ENCODE measurements at places on chromosomes 1 and 21. TPM values are rescaled to one million over a fixed set of nuclear protein-coding genes. Genes with fewer than 3 reads are reported as not detected.

- DNase-seq = no peak
Measured at GRCh38 chr1:160371756-160372155, 4.9 kb downstream of the NHLH1 start.

Gene CNTN2
- total RNA-seq = not detected

Gene LCE2A
- not detected for total RNA-seq

DNA sequence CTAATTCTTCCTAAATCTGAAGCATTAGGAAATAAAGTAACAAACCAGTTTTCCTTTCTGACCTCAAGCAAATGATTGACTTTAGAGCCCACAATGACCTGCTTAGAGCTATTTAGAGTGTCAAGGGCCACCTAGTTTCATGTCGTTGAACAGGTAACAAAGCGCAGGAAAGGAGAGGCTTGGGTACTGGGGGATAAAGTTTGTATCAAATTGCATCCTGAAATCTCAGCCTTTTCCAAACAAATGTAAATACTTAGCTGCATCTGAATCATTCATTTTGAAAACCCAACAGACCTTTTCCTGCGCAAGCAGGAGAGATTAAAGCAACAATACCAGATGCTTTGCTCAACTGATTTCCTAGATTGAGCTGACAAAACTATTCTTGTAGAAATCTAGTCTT, 121.2 kb downstream of the NRIP1 start:
- DNase-seq = no peak

- no peak for DNase-seq
Measured at GRCh38 chr1:183770816-183771128, 34.1 kb upstream of the RGL1 start.

GRCh38 chr1:29441916-29442668, 205.8 kb downstream of the PTPRU start:
- no peak for DNase-seq

Gene OPTC
- total RNA-seq = not detected

DNA sequence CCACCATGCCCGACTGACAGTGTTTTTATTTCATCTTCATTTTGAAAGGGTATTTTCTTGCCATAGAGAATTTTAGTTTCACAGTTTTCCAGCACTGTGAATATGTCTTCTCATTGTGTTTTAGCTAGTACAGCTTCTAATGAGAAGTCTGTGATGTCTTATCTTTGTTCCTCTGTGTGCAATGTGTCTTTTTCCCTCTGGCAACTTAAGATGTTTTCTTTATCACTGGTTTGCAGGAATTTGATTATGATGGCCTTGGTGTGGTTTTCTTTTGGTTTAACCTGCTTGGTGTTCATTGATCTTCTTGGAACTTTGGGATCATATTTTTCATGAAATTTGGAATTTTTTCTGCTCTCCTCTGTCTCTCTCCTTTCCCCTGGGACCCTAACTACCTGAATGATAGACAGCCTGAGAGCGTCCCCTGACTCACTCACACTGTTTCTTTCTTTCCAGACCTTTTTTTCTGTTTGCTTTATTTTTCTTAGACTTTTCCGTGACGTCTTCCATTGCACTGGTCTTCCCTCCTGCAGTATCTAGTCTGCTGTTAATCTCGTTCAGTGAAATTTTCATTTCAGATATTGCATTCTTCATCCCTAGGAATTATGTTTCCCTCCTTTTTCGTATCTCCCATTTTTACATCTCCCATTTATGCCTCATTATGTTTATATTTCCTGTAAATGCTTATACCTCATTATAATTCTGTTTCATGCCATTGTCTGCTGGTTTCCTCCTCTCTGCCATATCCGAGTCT, 48.5 kb downstream of the PDE9A start:
- no peak for DNase-seq

DNA sequence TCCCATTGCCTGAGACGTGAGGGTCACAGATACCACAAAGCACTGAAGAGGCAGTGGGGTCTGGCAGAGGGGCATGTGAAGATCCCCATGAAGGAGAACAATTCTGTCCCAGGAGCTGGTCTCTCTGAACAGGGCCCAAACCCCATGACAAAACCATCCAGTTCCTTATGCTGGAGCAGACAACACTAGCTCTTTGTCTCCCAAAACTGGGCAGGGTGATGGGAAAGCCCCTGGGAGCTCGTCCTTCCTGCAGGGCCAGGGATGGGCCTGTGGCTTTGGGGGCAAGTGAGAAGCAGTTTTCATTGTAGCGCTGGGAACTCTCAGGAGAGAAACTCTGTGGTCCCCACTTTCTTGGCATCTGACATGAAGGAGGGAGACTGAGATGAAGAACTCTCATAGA, 8.8 kb downstream of the ETV3L start:
- no peak for DNase-seq

DNA sequence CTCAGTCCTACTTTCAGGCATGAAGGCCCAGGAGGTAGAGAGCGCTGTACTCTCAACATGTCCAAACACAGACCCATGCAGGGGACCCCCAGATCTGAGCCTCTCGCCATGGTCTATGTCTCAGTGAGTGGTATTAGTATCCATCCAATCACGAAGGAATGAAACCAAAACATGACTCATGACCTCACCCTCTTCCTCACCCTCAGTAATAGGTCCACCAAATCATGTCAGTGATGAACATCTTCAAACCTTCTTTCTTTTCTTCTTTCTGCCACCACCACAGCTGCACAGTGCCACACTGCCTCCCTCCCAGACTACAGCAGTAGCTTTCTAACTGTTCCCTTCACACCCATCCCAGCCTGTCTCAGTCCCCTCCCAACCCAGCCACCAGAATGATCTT, 16.8 kb downstream of the C1orf116 start:
- no peak for DNase-seq

GRCh38 chr1:44500181-44501046, 95.4 kb downstream of the RNF220 start:
- DNase-seq = no peak

Gene SPATA45
- not detected for total RNA-seq

DNA sequence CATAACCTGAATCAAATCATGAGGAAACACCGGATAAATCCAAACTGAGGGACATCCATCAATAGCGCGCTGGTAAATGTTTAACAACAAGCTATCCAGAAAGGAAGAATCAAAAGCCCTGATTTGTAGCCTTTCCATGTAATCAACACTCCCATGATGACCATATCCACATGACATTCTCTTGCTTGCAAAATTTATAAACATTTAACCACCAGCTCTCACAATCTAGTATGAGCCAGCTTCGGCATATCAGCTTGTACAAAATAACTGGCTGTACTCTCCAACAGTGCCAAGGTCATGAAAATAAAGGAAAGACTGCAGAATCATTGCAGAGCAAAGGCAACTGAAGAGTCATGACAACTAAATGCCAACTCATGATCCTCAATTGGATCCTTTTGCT, 15.7 kb downstream of the HSD11B1 start:
- no peak for DNase-seq

- DNase-seq = no peak
Measured at GRCh38 chr1:110962892-110963690, 631 bp downstream of the LRIF1 start.

GRCh38 chr1:57179001-57179400, 213.2 kb upstream of the C8B start:
- DNase-seq = no peak

Gene KLHDC7A
- total RNA-seq = 1.6 TPM

Gene TAF1A
- 19.7 TPM for total RNA-seq

Gene IL19
- total RNA-seq = not detected

GRCh38 chr1:51558375-51558924, 39.4 kb upstream of the EPS15 start:
- DNase-seq = no peak

Gene NR1I3
- total RNA-seq = not detected

DNA sequence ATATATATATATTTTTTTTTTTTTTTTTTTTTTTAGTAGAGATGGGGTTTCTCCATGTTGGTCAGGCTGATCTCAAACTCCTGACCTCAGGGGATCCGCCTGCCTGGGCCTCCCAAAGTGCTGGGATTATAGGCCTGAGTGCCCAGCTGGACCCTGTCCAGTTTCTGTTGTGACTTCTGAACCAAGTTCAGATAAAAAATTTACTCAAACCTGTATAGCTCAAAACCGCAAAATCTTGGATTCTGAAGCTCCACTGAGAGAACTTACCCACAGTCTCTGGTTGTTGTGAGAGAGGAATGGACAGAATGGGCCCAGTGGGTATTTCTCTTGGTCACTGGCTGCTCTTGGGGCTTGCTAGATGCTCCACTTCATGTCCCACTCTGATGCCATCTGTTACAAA, 76.4 kb downstream of the HS2ST1 start:
- no peak for DNase-seq

Gene GBP2
- total RNA-seq = not detected

Gene C8A
- 0.77 TPM for total RNA-seq

DNA sequence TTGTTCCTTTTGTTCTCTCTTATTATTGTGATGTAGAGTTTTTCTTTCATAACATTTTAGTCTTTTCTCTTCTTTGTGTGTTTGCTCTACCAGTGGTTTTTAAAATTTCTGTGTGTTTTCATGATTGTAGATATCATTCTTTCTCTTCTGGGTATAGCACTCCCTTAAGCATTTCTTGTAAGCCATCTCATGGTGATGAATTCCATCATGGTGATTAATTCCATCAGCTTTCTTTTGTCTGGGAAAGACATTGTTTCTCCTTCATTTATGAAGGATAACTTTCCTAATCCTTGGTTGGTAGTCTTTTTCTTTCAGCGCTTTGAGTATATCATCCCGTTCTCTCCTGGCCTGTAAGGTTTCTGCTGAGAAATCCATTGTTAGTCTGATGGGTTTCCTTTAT, 22.7 kb downstream of the CD55 start:
- DNase-seq = no peak

Gene SIM2
- 0.38 TPM for total RNA-seq

DNA sequence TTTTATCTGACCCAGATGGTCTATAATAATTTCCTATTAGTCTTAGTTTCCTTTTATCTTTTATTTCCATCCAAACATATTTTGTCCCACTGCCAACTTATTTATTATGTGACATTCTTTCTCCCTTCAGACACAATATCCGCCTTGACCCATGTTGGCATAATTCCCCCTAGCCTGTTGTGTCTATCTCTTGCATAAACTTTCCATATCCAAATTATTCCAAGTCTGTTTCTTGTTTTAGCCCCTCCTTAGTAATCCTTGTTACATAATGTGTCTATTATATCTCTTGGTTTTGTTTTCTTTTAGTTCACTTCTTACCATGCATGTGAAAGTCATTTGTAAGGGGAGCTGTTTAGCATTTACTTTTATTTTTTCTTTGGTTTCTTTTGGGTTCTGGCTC, 81.6 kb upstream of the CACHD1 start:
- no peak for DNase-seq

DNA sequence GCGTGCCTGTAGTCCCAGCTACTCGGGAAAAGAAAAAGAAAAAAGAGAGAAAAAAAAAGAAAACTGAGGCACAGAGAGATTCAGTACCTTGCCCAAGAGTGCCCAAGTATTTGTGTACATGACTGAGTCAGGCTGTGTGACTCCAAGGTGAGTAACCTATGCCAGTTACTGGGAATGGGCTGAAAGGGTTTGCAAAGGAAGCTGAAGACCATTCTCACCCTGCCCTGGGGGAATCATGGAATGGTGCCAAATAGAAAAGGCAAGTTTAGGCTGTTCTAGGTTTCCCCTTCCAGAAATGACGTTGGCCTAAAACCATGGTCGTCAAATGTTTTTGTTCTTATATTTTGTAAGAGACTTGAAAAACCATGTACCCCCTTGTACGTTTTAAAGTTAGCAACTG, 37.9 kb upstream of the LRIG2 start:
- DNase-seq = no peak

DNA sequence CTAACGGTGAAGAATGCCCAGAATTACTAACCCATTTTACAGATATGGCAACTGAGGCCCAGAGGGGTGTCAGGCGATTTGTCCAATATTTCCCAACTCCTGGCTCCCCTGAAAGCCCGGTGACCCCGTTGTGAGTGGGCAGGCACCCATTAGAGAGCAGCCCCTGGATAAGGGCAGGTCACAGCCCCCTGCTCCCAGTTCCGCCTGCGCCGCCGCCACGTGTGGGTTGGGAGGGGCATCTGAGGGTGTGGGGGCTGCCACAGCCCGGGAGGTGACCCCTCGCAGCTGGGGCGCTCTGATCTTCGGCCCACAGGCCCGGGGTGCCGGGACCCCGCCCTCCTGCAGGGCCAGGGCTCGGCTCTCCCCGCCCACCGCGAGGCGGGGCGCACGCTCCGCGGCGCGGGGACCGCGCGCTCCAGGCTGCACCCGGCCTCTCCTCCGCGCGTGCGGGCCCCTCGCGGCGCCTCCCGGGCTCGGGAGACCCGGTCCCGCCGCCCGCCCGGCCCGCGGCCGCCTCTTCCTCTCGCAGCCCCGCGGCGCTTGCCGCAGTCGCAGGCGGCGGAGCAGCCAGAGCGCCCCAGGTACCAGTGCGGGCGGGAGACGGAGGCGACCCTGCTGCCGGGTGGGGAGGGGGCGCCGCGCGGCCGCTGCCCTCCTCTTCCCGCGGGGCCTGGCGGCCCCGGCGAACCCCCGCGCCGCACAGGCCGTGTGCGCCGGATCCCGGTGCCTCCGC, at the start of gene HTR6:
HTR6 (plus strand) TSS at position 423 of the 733 bp plus-strand sequence. CDS start 879 bp downstream, outside the sequence.
- DNase-seq = no peak
